ENCODE measurements at places on chromosomes 2 and 18.
A peak's percentile ranks its signal among the peaks of the same experiment; 100 is the strongest.

DNA sequence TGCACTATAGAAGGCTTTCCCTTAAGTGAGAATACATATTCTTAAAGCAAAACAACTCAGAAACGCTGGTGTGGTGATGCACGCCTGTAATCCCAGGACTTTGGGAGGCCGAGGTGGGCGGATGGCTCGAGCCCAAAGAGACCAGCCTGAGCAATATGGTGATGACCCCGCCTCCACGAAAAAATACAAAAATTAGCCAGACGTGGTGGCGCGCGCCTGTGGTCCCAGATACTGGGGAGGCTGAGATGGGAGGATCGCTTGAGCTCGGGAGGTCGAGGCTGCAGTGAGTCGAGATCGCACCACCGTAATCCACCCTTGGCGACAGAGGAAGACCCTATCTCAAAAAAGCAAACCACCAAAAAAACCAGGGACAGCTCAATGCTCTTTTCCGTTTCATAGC lies 750 bp upstream of the CCDC150 start:
- no peak for DNase-seq

DNA sequence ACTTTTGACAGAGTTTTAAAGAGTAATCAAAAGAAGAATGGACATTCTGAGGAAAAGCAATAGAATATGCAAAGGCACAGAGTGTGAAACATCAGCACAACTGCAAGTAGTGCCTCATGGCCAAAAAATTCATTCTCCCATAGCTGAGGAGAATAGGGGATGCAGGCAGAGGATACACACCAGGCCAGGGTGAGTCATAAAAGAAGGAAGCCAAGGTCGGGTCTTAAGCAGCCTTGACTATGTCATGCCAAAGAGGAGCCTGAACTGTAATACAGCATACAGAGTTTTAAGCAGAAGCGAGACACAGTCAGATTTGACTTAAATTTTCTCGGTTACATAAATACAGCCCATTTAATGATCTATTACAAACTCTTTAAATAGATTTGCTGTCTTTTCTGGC lies 165.0 kb downstream of the LNPK start:
- DNase-seq, result no peak

- peak; percentile 29 for DNase-seq
Measured at GRCh38 chr2:134207589-134208209, 46.2 kb upstream of the MGAT5 start.

DNA sequence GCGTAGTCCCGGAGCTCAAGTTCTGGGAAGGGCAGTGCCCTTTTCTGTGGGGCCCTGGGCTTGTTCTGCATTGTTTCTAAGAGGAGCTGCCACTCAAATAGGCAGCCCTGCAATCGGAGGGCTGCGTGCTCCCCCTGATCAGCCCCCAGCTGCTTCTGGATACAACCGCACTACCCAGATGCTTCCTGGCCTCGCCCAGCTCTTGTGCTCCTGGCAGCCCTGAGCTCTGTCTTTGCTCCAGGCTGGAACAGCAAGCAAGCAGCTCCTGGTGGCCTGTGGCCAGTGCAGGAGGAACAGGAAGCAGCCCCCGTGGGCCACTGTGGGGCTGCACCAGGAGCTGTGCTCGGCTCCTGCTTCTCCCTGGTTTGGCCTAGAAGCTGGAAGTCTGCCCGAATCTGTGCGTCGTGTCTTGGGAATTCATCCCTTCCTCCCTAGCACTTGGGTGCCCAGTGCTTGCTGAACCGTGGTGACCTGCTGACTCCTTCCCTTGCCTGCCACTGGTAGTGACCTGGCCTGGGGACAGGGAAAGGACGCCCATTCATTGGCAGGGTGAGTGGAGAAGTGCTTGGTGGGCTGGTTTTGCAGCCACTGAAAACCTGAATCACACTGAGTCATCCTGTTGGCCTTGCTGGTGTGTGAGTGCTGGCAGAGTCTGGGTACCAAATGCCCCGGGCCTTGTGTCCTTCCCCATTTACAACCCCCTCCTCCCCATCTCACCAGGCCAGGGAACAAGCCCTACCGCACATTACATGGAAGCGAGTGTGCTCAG lies 27.3 kb upstream of the NTSR2 start:
- DNase-seq, result no peak

DNA sequence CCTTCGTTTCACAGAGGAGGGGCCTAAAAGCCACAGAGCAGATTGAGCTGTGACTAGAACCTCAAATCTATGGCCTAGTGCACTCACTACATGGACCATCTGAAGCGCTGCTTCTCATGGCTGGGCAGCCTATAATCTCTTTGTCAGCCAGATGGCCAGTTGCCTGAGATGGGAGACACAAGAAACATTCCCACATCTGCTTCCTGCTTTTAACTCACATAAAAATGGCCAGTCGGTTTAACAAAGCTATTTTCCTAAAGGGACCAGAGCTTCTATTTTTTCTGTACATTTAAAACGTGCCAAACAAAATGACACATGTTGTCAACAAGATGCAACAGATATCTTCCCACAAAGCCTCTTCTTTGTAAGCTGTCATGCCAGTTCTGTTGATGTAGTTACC lies 173.8 kb downstream of the GFPT1 start:
- no peak for DNase-seq

DNA sequence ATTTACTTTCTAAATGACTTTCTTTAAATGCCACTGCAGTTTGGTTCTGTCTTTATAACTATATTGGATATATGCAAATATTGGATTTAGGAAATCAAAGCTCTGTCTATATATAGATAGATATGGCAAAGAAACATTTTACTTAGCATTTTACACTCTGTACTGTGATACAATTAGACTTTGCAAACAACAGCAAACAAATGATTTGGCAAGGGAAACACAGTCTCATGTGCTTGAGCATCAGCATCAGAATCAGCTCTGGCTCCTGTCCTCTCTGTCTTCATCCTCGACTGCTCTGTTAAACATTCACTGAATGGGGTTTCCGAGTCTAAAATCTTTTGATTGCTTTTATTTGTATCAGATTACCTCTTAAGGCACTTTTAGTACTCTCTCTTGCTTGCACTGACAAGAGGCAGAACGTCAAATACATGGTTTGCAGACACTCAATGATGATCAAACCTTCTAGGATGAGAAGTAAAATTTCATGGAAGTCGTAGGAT lies 176.8 kb upstream of the LRP1B start:
- DNase-seq, result no peak

GRCh38 chr2:238238311-238238765 lies 1.5 kb downstream of the HES6 start:
- DNase-seq, result no peak

GRCh38 chr18:26458526-26459232 lies 89.7 kb downstream of the KCTD1 start:
- DNase-seq, result no peak

DNA sequence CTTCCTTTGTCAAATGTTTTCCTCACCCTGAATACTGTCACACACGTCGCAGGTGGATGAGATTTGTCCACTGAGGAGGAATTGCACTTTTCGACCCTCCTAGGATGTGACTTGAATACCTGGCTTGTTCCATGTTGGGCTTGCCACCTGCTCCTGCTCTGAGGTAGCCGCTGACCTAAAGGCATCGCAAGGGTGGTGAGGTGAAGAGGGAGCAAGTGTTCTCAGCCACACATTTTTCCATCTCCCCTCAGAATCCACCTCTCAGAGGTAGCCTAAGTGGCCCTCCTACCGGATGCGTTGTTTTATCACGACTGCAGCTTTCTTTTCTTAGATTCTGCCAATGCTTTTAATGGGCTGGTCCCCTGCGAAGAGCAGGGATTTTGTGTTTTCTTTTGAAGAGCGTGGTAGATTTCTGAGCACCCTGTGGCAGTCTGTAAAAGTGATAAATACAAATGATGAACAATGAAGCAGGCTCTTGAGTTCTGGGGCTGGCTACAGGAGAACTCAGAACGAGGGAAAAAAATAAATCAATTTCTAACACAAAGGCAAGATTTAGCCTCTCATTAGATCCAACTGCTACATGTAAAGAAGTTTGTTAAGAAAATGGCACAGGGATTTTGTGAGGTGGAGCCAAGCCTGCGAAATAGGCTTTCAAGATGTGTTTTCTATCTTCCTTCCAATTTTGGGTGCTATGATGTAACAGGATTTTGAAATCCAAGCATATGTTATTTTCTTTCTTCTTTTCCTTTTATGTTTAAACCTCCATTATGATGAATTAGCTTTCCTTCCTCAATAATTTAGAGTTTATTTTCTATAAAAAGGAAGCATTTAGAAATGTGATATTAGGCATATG lies 386.7 kb downstream of the TGIF1 start:
- DNase-seq, result no peak

GRCh38 chr18:79933765-79934164 lies 17.7 kb downstream of the SLC66A2 start:
- no peak for DNase-seq

DNA sequence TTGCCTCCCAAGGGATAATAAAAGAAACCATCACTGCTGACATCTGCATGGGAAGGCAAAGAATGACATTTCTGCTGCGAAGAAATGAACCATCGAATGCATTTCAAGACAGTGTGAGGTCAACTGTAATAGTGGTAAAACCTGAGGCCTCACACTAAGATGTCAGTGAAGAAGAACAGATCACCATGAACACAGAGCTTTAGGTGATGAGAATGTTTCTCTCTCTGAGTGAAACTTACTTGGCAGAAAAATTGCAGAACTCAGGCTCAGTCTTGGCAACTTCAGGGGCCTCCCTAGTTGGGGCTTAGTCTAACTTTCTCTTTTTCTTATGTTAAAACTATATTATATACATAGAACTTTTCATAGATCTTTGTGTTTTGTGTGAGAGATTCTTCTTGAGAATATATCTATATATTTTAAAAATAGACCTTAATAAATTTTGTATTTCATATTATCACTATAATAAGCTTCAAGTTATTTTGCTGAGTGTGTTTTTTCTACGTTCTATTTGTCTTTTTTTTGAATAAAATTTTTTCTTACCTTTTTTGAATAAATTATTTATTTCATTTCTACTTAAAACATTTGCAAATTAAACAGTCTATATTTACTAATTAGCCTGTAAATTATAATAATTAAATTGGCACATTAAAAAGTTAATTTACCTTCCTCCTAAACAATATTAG lies 427.5 kb upstream of the TRIB2 start:
- DNase-seq, result no peak

DNA sequence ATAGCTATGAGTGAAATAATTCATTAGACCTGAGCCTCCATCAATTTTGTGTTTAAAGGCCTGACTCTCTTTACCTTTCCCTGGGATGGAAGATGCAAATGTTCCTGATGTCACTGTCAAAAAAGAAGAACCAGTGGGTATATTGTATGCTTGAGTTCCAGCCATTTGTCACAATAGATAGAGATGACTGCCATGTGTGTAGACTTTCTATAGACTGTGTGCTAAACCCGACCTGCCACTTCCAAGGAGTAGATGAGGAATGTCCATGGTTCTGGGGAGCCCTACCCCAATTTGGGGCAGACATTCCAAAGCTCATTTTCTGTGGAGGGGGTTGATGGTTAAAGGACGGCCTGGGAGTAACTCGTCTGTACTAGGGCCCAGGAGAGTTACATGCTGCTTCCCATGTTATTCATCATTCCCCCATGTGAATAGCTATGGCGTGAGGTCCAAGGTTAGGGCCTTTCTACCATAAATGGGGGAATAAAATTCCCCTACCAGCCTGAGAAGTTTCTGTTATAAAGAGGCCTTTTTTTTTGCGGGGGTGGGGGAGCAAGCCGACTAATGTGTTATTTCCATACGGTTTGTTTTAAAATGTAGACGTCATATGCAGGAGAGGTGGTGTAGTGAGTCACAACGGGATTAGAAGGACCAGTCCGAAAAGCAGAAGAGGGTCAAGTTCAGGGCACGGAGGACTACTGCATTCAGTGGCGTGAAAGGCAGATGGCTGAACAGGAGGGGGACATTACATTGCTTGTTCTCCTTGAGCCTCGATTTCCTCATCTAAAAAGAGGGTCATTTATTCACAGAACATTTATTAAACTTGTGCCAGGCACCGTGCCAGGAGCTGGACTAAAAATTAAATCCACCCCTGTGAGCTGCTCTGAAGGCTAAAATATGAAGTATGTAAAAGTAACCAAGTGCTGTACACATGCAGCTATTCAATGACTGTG lies 24.0 kb downstream of the IL1B start:
- DNase-seq, result no peak

GRCh38 chr2:219439506-219439905 lies 4.9 kb downstream of the SPEG start:
- DNase-seq, result no peak

DNA sequence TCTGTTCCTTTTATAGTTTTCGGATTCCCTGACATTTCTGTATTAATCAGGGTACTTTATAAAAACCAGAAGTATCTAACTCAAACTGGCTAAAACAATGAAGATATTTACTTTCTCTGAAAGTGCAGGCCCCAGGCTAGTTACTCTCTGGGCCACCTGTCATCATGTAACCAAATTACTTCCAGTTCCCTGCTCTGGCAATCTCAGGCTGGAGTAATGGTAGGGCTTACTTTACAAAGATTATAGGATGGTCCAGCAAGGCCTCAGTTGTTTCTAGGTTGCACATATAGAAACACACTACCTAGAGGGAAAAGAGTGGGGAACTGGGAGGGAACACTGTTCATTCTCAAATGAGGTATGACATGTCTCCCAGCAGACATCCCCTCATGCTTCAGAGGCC lies 74.8 kb downstream of the CHST9 start:
- no peak for DNase-seq

GRCh38 chr2:237161189-237161588 lies 75.5 kb downstream of the COPS8 start:
- DNase-seq, result no peak

DNA sequence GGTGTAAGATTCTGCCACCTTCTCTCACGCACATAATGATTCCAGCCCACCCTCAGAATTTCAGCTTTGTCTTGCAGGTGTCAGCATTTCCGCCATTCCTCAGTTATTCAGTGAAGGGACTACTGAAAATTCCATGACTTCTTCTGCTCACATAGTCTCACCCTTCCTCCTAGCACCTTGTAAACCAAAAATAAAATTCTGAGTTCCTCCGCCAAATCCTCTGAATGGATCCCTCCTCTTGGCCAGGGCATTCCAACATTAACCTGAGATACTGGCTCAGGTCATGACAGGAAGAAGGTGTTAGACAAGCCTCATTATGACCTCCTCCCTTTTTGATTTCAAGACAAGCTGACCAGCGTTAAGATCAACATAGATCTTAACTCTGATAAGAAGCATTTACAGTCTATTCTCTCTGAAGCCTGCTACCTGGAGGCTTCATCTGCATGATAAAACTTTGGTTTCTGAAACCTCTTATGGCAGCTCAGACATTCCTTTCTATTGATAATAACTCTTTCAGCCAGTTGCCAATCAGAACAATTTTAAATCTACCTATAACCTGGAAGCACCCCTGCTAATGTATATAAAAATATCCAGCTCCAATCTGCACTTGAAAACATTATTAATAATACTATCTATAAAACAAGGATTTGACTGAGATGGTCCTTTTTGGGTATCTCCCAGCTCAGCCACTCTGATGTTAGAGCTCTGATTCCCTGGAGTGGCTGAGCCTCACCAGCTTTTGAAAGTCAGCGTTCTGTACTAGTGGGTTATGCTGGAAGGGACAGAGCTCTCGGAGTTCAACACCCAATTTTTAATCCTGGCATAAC lies 136.4 kb upstream of the APCDD1 start:
- no peak for DNase-seq

GRCh38 chr2:63047321-63048279 lies 3.0 kb upstream of the OTX1 start:
- no peak for DNase-seq

- DNase-seq, result no peak
Measured at GRCh38 chr18:48609820-48610815, 71.3 kb downstream of the CTIF start.

GRCh38 chr2:190980630-190981209 lies 33.3 kb downstream of the STAT1 start:
- DNase-seq, result no peak
